ENCODE measurements at places on chromosomes 3 and 15.

GRCh38 chr15:80785335-80785734, 6.2 kb downstream of the CEMIP start:
- DNase-seq = no peak

GRCh38 chr3:16587681-16588060, 17.6 kb downstream of the DAZL start:
- DNase-seq = no peak

DNA sequence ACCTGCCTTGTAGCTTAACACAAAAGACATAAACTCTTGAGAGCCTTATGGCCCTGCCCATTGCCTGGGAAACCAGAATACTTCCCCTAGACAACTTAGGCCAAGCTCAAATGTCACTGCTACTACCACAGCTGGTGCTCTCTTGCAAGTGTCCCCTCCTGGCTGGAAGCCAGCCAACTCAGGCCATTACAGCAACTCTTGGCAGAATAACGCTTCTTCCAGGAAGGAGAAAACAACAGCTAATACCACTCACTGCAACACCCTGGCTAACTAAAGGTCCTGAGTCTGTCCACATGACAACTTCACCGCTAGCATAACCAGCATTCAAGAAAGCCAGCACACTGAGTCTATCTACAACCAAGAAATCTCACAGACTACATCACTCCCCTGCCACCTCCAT, 5.1 kb upstream of the B4GALT4 start:
- DNase-seq = no peak

- no peak for DNase-seq
Observed at GRCh38 chr3:34724916-34725499, 914.3 kb upstream of the ARPP21 start.

GRCh38 chr3:55518451-55518850, 31.3 kb upstream of the WNT5A start:
- DNase-seq = no peak
